Coronary artery (tissue), 2 donors: ENCODE measurements at places on chromosomes 16 and 17.

DNA sequence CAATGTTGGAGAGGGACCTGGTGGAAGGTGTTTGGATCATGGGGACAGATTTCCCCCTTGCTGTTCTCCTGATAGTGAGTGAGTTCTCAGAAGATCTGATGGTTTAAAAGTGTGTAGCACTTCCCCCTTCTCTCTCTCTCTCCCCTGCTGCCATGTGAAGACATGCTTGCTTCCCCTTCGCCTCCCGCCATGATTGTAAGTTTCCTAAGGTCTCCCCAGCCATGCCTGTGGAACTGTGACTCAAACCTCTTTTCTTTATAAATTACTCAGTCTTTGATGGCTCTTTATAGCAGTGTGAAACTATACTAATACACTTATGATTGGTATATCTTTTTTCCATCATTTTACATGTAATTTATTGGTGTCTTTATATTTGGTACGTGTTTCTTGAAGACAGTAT is 13.4 kb downstream of the ADGRG5 start:
- DNase-seq = no peak

- no peak for DNase-seq
These were observed 22.2 kb downstream of the MARVELD3 start for GRCh38 chr16:71648162-71648561.

- DNase-seq = no peak
These were observed 29.7 kb downstream of the RTN4RL1 start for GRCh38 chr17:1995321-1995892.

- DNase-seq = no peak
These were observed 23.4 kb downstream of the BAIAP2 start for GRCh38 chr17:81058263-81058871.

DNA sequence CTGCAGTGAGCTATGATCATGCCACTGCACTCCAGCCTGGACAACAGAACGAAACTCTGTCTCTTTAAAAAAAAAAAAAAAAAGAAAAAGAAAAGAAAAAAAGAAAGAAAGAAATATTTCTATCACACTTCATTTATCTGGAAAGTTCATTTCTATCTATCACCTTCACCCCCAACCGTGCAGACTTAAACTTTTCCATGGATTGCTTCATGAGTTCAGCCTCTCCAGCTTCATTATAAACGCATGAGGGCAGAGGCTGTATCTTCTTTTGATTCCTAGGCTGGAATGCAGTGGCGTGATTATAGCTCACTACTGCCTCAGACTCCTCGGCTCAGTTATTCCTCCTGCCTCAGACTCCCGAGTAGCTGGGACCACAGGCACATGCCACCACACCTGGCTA is 28.2 kb downstream of the MRC2 start:
- DNase-seq = no peak
